ENCODE measurements at places on chromosomes 2 and 18.
A peak's percentile ranks its signal among the peaks of the same experiment; 100 is the strongest.

DNA sequence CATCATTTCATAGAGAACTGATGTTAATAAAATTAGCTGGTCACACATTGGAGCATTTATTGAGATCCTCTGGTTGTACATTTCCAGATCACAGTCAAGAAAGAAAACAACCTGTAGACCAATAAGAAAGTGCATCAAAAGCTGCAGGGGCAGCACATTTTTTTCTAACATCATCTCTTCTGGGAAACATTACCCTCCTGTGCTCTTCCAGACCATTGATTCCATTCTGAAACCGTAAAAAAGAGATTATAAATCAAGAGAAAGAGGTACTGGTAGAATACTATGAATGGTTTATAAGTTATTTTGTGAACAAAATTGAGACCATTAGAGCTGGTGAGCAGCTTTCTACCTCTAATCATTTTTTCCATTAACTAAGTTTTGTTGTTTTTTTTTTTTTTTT lies 1548.2 kb upstream of the CELF4 start:
- no peak for DNase-seq

DNA sequence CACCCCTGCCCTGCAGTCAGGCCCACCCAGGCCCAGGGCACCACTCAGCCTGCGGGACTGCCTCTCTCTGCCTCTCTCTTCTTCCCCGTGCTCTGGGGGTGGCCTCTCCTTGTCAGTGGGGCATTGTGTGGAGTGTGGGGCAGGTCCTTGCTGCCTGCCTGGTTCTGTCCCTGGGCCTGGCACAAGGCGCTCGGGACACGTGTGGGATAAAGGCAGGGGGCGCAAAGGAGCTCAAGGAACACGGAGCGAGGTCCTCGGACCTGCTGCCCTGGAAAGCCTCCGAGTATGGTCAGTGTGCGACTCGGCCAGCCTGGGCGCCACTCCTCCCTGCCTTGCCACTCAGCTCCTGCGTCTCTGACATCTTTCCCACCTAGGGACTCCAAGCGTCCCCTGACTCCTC lies 262.2 kb downstream of the HDAC4 start:
- no peak for DNase-seq

GRCh38 chr2:233422050-233422639 lies 67.9 kb downstream of the DGKD start:
- peak; percentile 75 for DNase-seq

- DNase-seq: no peak
Measured at GRCh38 chr2:86174445-86174844, 20.8 kb downstream of the IMMT start.

- DNase-seq: no peak
Measured at GRCh38 chr2:151277067-151277466, 12.4 kb downstream of the NMI start.

DNA sequence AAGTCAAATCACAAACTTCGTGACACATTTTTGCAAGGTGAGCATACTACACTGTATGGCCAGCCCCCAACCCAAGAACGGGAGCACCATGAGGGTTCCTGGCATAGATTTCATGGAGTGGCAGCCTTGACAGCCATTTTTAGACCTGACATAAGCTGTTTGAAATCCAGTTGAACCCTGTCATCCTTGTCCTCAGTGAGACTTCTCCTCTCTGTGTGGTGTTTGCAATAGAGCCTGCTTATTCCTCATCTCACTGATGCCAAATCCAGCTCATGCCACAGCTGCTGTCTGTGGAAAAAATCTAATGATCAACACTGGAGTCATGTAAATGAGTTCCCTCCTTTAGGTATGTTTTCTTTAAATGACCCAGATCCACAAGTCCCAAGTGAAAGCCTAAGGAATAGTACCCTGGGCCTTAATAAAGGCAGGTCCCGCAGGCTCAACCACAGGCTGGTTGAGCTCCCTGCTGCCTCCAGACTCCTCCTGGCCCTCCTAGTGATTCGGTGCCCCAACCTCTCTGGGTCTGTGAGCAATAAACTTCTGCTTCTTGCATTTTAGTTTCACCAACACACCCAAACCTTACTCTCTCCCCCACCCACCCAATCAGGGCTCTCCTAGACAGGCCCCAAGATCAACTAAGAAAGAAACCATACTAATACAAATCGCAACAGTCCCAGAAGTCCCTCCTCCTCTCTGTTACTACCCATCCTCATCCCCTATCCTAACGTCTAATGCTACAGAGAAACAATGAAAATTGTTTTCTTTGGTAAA lies 8.4 kb upstream of the CREG2 start:
- no peak for DNase-seq

DNA sequence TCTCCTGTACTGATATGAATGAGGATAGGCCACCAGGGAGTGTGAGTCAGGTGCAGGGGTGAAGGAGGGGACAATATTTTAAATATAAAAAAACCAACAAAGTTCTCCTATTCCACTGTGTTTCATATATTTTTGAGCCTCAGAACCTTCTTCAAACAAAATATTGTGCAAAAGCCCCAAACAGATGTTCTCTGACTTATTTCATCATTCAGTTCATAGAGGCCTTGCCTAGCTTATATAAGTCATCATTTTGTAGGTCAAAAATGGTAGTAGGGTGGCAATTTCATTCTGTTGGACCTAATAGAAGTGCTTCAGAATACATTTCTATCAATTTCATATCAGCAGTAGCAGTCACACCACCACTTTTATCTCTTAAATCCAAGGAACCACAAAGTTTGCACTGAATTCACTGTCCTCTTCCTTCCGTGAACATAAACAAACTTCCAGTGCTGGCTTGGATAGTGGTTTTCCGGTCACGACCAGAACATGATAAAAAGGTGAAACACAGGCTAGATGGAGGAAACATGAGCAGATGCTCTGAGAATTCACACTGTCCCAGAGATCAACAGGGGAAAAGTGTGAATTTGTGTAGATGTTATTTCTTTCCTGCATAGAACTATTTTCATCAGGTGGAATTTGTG lies 99.1 kb downstream of the EN1 start:
- no peak for DNase-seq

DNA sequence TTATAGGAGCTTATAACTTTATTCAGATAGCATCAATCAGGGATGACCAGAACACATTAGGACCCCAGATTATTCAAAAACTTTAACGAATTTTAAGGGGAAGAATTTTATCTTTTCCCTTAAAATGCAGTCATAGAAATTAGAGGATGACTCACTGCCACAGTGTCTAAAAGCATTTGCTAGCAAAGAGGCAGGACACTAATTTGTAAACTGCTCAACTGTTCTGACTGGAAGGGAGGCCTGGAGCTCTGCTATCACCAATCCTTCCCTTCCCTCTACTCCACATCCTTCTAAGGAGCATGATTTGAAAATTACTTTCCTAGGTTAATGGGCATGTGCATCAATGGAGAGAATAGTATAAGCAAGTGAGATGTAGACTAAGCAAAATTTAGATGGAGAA lies 40.5 kb downstream of the PREPL start:
- no peak for DNase-seq

GRCh38 chr2:240240017-240240734 lies 99.7 kb upstream of the OTOS start:
- no peak for DNase-seq
